ENCODE measurements at places on chromosomes 1 and 21.

GRCh38 chr1:36217670-36218069, 6.6 kb upstream of the THRAP3 start:
- DNase-seq = no peak

DNA sequence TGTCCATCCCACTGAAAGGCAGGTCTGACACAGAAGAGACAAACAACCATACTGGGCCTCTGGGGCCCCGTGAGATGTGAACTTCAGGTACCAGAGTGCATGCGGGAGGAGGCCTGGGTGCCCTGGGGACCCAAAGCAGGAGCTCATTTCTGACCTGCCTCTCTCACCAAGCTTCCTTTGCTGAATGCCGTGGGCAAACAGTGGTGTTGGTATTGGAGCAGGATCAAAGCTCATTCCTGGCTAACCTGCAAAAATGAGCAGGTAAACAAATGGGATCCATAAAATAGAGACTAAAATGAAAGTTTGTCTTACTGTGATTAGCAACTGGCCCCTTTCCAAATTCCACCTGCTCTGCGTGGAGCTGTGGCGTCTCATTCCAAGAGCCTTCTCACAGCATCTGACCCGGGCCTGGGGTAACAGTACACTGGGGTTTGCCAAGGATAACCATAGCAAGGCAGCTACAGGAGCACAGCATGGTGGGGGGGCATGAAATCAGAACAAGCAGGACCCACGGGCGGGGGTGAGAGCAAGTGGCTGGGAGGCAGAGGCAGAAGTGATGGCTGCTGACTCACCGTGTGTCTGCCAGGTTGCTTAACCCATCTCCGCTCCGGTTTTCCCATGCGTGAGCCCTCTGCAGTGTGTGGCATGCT, 103.6 kb downstream of the KIF26B start:
- no peak for DNase-seq

DNA sequence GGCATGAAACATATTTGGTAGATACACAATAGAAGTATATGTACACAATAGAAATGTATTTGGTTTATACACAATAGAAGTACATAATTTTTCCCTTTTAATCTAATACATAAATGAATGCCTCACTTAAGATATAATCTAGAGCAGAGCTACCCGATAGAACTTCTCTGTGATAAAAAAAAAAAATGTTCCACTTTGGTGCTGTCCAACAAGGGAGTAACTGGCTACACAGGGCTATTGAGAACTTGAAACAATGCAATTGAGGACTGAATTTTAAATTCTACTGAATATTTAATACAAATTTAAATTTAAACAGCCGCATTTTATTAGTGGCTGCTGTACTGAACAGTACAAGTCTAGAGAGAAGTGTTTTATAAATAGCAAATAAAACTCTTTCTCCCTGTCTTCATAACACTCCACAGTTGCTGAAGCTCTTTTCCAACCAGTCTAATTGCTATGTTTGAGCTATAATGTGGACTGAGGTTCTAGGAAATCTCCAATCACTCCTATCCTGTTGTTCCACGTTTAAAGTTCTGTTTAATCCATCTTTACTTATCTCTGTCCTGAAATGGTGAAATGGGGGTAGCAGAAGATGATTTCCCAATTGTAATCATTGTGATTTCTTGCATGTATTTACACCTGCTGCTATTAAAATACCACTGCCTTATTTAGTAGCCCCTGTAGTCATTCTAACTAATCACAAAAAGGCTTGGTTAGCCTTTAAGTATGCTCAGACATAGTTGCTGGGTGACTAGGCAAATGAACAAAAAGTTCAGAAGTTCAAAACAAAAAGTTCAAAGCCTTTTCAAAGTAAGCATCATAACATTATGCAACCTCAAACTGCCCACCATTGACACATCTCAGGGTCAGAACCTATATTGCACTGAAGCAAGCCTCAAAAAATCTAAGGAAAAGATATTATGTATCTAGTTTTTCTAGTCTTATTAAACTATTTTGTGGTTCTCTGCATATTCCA, 192.3 kb upstream of the C1orf87 start:
- no peak for DNase-seq

- DNase-seq = no peak
These were observed 20.3 kb downstream of the TGFB2 start for GRCh38 chr1:218365226-218365999.

DNA sequence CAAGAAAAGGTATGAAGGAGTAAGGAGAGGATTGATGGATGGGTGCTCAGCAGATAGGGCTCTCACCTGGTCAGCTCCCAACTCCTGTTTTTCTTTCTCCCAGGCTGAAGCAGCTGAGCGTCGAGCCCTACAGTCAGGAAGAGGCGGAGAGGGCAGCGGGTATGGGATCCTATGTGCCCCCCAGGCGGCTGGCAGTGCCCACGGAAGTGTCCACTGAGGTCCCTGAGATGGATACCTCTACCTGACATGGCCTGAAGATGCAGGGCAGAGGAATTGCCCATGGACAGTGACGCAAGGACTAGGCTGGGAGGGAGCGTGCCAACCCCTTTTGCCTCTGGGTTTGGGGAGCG, 739 bp downstream of the ZNF593 start:
- DNase-seq = no peak

Measured in stimulated activated CD4-positive, alpha-beta T cell treated with anti-CD3 and anti-CD28 coated beads, Interleukin-2, amount 100 ng/mL, for 48 hours (primary cell).